ENCODE measurements at places on chromosomes 5 and 9.

DNA sequence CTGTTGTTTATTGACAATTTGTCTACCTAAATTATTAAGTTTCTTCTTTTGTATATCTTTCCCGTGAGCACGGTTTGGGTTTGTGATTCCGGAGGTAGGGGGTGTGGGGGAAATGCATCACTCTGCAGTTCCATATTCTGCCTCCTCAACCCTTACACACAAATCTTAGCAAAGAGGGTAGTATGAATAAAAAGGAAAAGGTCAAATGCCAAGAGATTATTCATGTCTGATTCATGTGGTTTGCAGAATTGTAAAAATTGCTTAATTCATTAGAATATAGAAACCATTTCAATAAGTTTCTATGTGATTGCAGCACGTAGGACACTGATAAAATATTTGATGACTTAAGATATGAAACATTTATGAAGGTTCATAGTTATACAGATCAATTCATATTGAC is 601.9 kb downstream of the SEMA5A start:
- DNase-seq = no peak

DNA sequence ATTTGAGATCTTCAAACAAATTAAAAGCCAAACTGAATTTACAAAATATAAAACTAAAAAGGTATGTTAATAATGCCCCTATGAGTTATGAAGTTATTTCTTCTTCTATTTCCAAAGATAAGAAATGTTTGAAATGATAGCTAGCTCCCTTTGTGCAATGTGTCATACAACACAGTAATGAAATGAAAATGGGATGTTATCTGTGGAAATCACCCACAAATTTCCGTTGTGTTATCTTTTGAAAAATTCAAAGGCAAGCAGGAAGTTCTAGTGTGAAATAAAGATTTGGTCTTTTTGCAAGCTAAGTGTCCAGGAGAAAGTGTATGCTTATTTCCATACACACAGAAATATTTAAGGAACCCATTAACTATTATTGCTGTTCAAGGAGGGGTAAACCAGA is 375.3 kb upstream of the PRR16 start:
- DNase-seq = no peak

- DNase-seq = no peak
Observed at GRCh38 chr5:68249520-68249919, 34.0 kb downstream of the PIK3R1 start.

- DNase-seq = no peak
Observed at GRCh38 chr9:124594225-124594624, 87.0 kb upstream of the NR5A1 start.

DNA sequence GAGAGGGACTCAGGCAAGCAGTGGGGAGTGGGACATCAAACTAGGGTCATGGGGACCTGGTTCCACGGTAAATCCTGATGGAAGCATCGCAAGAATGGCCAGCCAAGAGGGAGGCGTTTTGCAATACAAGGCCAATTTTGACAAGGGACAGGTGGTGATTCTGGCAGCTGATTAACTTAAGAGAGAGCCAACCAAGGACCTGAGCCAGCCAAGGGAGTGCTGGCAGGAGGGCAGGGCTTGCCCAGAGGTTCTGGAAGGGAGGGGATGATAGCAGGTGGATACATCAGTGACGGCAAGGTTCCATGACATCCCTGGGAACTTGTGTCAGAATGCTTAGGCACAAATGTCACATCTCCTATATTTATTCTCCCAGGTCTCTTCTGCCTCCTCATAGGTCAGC is 32.8 kb upstream of the PUM3 start:
- no peak for DNase-seq

DNA sequence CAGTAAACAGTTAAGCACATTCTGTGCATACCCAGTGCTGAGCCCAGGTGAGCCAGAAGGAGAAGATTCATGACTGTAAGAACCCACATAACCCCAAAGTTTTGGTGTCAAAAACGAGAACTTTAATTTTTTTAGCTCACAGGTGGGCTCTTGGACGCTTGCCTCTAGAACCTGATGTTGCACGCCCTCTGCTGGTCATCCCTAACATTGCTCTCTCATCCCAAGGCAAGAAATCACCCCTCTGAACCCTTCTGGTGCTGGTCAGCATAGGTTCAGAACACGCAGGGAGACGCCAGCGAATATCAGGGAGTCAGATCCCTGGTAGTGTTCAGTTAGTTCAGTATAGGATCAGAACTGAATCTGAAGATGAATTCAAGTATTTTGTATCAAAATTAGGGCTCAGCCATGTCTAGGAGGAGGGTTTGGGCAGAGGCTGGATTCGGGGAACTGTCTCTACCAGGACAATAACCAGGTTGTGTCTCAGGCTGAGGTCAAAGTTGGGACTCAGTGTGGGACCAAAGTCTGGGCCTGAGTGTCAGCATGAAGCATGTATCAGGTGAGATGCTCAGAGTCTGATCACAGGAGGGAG is 4.1 kb upstream of the DNAJB5 start:
- DNase-seq = peak; percentile 45

DNA sequence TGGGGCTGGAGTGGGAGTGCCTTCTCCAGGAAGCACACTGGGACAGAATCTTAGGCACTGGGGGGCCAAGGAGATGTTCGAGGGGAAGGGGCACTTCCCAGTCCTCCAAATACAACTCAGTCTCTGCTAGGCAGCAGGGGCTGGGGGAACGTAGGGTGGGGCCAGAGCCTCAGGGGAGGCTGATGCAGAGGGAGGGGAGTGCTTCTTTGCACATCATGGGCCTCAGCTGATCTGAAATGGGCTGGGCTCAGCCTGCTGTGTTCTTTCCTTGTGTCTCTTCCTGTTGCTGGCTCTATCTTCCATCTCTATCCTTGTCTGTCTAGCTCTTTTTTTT is 15.6 kb downstream of the PSD2 start:
- no peak for DNase-seq

- no peak for DNase-seq
Observed at GRCh38 chr5:151086905-151087360, 6.1 kb upstream of the TNIP1 start.

DNA sequence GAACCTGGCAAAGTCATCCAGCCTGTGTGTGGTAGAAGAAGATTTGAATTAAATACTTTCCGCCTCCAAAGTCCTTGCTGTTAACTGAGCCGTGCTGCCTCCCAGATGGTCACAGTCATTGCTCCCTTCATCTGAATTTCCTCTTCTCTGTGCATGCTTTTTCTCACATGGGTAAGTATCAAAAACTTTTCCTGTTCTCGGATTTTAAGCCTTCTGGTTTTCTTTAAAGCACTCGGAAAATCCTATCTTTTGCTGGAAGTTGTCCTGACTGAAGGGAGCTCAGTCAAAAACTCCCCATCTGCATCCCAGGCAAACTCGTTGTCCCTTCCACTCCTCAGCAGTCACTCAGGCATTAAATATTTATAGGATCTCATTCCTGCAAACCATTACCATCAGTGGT is 290.0 kb upstream of the PIK3R1 start:
- DNase-seq = no peak

GRCh38 chr5:77224672-77225355 is 14.3 kb downstream of the PDE8B start:
- no peak for DNase-seq

DNA sequence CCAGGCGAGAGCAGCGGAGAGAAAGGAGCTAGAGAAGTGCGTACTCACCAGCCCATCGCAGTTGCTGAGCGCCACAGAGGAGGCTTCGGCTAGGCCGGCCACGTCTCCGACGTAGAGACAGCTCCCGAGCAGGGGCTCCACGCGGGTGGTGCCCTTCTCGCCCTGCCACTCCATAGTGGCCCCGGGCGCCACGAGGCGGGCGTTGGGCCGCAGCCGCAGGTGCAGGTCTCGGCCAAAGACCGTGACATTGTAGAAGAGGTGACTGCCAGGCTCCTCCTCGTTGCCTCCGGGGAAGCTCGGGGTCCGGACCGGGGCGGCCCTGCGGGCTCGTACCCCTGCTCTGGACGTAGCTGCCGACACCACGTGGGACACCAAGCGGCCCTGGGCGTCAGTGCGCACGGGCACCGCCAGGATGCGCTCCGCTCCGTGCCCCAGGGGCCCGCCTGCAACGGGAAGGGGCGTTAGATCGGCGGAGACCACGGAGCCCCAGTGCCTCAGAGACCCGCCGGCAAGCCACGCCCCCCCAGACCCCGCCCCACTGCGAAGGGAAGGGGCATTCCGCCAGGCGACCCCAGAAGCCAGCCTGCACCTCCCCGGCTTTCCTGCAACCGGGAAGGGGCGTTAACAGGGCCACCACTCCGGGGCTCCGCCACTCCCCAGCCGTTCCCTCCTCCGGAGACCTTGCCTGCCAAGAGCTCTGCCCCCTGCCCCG is 1.4 kb downstream of the ADAMTS2 start:
- DNase-seq = no peak

DNA sequence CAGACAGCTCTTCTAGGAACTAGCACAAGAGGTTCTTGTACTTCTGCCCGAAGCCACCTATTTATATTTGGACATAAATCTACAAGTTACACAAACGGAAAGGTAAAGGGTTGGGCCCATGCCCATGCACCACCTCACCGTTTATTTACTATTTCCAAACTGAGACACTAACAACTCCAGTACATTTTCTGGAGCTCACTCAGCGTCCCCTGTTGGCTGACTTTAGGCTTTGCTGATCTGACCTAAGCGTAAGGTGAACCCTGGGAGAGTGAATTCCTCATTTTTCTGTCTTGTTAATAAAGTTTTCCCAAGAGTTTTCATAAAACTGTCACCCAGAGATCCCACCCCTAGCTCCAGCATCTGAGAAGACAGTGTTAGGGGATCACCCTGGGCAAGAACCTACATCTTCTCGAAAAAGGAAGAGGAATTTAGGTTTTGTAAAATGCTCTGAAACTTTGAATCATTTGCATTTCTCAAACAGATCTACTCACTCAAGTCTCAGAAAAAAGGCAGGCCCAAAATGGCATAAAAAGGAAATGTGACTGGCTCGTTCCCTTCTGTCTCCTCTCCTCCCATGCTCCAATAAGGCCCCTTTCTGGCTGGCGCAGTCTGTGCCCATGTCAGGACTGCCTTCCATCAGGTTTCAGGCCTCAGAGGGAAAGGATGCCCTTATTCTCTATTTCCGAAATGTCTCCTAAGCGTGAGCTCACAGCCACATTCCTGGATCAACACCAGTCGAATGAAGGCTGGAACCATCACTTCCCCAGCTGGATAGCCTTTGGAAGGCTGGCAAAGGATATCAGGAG is 201.3 kb downstream of the FANCC start:
- DNase-seq = no peak

- no peak for DNase-seq
Observed at GRCh38 chr9:107193251-107193650, 89.8 kb upstream of the RAD23B start.

DNA sequence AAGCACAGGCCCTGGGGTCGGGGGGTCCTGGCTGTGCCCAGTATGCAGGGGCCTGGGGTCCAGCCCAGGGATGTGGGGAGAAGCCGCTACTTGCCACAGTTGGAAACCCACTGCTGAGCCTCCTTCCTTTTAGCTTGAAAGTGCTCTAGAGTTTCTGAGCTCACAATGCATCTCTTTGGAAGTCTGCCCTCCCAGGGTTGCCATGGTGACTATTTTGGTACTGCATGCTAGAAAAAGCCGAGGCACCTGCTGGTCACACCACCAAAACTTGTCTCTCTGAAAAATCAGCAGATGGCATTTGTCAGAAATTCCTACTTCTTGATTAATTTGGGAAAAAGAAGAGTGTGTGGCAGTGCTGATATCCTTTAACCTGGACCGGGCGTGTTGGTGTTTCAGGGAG is 151.8 kb downstream of the SEC61B start:
- DNase-seq = peak; percentile 15

GRCh38 chr9:84823421-84824271 is 154.1 kb downstream of the NTRK2 start:
- DNase-seq = no peak

GRCh38 chr5:72511366-72511765 is 4.2 kb upstream of the ZNF366 start:
- DNase-seq = no peak

GRCh38 chr5:75168026-75168735 is 68.5 kb downstream of the ANKRD31 start:
- no peak for DNase-seq

- DNase-seq = no peak
Observed at GRCh38 chr9:111740739-111741138, 54.0 kb downstream of the SHOC1 start.

DNA sequence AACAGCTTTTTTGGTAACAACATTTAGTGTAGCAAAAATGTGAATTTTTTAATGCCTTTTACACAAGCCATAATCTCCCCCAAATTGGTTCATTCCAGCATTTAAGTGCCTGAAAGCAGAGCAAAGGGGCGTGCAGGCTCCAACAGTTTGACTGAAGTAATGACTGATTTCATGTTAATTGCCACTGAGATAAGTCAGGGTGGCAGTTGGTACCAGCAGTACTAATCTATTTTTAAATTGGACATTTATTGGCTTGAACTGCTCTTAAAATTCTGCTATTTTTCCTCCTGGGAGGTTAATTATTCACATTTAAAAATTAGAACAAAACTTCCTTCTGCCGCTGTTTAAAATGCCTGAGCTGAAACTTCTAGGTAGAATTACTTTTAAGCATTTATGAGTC is 12.4 kb downstream of the TMEM171 start:
- no peak for DNase-seq

GRCh38 chr5:33008751-33009418 is 297.8 kb downstream of the NPR3 start:
- DNase-seq = no peak

GRCh38 chr9:121318631-121319382 is 50.8 kb downstream of the GSN start:
- DNase-seq = no peak

DNA sequence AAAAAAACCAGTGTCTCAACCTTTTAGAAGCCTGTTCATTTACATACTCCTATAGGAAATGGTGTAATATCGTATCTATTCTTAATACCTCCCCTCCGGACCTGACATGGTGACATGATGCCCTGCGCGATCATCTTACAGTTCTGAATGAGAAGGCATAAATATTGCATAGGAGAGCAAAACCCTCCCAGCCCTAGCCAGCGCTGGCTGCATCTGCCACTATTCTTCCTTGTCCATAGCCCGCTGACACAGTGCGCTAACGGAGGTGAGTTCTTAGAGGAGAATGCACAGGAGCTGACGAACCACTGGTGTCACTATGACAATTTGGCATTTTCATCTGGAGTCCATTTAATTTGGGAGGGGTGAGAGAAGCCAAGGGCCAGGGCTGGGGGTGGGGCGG is 290.1 kb downstream of the EFNA5 start:
- DNase-seq = no peak

DNA sequence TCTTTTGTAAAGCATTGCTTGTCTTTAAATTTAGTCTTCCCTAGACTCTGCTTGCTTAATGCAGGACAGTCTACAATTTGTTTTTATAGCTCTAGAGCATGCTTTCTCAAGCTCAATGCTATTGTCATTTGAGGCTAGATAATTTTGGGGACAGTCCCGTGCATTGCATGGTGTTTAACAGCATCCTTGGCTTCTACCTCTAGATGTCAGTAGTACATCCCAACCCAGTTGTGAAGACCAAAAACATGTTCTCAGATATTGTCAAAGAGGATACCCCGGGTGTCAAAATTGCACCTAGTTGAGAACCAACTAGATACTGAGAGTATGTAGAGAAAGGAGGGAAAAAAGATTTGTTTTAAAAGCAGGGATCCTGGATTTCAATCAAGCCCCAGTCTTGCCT is 277.5 kb downstream of the CEMIP2 start:
- DNase-seq = no peak

- DNase-seq = no peak
Observed at GRCh38 chr5:122311497-122311960, 508 bp upstream of the SNCAIP start.

Measured in hippocampal formation (tissue), 2 donors.